Renal cortical epithelial cell (primary cell): ENCODE measurements at places on chromosomes 3 and 15. TPM values are rescaled to one million over a fixed set of nuclear protein-coding genes. Genes with fewer than 3 reads are reported as not detected.

DNA sequence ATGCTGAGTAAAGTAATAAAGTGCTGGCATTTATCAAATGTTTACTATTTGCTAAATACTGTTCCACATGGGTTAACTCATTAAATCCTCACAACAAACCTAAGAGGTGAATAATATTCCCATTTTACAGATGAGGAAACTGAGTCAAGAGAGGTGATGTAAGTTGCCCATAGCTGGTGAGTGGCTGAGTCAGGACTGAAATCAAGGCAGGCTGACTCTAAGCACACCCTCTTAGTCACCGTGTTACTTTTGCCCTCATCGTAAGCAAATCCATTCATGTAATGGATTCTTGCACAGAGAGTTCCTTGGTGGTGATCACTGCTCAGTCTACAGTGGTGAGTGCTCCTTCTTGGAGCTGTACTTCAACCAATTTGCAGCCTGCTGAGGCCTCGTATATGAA is 28.9 kb upstream of the PTX3 start:
- no peak for DNase-seq

GRCh38 chr3:154872074-154872473 is 208.0 kb upstream of the MME start:
- DNase-seq, result no peak

DNA sequence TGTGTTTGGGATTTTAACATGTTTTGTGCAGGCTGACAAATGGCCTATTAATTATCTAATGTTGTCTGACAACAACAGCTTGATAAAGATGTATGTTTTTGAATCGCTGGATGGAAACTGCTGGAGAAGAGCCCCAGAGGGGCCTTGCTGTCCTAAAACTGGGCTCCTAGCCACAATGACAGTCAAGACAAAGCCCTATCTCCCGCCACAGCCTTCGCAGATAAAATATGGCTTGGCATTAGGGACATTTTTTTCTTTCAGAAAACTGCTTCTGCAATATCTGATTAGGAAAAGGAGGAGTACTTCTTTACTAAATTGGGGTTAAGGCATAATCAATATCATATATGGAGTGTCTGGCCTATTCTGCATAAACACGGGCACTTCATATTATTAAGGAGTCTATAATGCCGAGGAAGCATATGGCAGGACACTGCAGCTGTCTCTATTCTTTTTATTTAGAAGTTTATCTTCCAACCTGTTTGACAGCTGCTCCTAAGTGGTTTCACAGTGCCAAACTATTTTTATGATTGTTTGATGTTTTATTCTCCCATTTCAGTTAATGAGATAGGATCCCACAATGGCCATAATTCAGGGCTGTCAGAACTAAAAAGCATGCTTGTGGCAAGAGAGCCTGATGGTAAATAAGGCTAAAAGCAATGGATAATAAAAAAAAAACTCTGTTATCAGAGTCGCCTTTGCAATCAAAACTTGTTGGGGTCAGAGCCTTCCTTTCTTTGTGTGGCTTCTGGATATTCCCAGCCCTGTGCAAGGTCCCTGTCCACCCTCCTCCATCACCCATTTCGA is 210.1 kb downstream of the MECOM start:
- no peak for DNase-seq

LIPC gene
- 1.6 and 9.2 TPM in 2 replicates for total RNA-seq

DNA sequence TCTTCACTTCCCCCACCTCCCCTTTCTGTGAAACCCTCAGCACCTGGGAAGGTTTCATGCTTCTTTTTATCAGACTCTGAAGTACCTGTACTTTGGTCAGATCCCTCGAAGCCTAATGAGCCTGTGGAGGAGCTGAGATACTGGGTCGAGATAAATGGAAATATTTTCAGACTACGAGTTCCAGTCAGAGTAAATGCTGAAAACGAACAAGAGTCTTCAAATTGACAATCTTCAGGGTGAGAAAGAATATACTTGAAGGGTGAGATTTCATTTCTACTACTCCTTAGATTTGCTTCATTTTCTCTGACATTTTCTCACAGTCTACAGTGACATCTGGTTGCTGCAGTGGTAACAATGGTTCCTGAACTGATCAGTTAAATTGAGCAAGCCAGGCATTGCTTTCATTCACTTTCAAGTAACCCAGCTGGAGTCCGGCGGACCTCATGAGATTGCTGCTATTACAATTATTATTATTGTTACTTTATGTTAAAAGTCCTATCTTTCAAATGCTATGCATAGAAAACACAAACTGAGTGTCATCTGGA is 337.2 kb downstream of the VGLL3 start:
- DNase-seq, result no peak

GRCh38 chr3:180116203-180116602 is 79.5 kb upstream of the PEX5L start:
- no peak for DNase-seq

GRCh38 chr3:129673012-129673411 is 66.5 kb upstream of the PLXND1 start:
- no peak for DNase-seq

DNA sequence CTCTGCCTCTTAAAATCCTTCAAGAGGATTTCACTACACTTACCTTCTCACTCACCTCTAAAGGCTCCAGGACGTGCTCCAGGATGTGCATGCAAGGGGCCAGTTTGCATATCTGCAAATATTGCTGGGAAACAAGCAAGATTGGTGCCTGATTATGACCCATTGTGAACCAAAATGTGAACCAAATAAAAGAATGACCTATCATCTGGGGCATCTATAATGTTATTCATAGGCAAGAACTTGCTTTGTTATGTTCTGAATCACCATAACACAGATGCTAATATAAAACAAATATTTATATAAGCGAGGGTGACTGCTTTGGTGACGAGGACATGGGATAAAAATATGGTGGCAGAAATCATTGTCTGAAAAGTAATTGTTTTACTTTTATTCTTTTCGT is 5.5 kb downstream of the IL12A start:
- no peak for DNase-seq

DNA sequence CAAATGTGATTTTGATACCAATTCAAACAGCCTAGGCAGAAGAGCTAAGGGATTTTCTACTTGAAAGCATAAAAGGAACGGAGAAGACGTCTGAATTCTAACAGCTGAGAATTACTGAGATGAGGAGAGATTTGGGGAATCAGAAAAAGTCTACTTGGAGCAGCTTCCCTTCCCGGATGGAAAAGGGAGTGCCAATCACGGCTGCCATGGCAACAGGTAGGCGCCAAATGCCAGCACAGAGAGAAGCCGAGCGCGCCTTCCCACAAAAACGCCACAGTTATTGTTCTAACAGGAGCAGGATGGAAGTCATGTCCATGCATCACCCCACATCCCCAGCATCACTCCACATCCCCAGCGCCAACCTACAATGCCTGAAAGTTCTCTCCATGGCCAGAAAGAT is 63.5 kb upstream of the PRR20G start:
- DNase-seq, result no peak

DNA sequence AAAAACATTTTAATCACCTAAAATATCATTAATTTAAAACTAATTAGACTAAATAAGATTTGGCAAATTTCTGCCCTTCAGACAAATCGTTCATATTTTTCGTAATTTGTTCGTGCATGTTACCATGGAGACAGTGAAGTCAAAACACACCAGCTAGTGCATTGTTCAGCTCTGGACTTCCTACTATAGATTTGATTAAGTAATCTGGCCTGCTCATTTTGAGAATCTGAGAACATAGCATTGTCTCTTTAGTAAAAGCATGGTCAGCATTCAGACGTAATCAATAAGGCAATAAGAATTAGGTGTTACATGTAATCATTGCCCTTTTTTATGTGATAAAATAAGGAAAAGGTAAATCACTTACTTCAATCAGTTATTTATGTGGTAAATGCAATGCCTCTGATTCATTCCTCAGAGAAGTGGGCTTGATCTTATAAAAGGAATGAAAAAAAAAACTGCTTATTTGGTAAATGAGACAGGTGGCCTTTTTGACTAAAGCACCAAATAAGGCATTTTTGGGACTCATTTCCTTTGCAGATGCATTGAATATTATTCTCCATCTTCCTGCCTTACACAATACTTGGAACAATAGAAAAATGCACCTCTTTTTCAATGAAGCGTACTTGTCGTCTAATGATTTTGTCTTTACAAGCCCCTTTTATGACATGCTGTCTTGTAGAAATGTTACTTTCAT is 84.5 kb upstream of the FNDC3B start:
- DNase-seq, result no peak

GRCh38 chr15:72285927-72286516 is 13.7 kb upstream of the PARP6 start:
- DNase-seq, result no peak

DNA sequence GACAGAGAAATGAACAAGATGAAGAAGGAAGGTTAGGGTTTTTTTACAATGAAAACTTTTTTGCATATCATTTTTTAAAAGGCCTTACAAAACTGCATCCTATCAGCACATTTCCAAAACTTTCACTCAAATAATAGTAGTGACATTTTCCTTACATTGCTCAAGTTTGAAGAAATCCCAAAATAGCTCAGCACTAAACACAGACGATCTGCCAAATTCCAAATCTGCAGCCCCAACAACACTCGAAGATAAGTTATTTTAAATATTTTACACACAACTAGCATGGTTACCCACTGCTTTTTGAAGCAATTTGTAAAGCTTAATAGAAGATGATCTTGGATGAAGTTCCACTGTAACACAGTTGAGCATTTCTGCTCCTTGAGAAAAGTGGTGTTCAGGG is 535.6 kb upstream of the ALCAM start:
- DNase-seq, result no peak

DNA sequence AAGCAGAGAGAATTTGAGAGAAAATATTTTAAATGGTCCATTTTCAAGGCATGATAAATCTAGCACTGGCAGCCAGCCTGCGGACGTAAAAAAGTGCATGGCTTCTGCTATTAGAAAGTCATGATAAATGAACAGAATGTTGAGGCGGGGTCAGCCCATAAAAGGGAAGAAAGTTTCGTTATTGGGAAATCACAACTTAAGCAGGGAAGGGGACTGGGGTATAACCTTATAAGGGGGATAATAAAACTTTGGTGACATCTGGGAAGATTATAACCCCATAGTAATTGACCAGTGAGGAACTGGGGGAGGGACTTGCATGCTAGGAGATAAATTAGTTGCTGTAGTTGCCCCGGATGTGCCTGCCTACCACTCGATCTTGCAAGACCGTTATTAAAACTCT is 88.4 kb upstream of the PLSCR4 start:
- DNase-seq, result no peak

DNA sequence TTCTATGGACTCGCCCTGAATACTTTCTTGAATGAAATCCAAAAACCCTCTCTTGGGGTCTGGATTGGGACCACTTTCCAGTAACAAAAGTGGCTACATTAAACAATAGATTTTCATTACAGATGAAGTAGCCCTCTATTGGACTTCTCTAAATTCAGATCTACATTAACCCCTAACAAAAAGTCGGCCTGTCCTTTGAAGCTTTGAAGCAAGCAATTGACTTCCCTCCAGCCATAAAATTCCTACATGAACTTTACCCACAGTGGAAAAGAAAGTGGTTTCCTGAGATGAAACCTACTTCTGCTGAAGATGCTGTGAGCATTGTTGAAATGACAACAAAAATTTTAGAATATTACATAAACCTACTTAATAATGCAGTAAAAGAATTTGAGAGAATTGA is 967.1 kb upstream of the ROBO1 start:
- DNase-seq, result no peak

- DNase-seq, result no peak
Observed at GRCh38 chr15:49096090-49096750, 50.0 kb upstream of the SECISBP2L start.

DNA sequence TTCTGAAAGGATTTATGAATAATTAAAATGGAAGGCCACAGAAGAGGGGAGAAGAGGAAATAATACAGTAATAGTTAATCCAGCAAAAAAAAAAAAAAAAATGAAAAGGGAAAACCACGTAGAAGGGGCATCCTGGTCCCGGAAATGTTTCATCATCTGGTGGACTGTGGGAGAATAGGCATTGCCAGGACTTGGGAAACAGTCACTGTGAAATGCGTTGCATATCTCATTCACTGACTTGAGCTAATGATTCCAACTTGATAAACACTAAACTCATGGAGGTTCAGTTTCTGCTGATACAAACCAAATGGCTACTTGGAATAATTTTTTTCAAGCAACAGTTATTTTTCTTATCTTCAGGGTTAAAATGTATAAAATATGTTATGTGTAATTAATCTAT is 3.2 kb downstream of the XCR1 start:
- no peak for DNase-seq

DNA sequence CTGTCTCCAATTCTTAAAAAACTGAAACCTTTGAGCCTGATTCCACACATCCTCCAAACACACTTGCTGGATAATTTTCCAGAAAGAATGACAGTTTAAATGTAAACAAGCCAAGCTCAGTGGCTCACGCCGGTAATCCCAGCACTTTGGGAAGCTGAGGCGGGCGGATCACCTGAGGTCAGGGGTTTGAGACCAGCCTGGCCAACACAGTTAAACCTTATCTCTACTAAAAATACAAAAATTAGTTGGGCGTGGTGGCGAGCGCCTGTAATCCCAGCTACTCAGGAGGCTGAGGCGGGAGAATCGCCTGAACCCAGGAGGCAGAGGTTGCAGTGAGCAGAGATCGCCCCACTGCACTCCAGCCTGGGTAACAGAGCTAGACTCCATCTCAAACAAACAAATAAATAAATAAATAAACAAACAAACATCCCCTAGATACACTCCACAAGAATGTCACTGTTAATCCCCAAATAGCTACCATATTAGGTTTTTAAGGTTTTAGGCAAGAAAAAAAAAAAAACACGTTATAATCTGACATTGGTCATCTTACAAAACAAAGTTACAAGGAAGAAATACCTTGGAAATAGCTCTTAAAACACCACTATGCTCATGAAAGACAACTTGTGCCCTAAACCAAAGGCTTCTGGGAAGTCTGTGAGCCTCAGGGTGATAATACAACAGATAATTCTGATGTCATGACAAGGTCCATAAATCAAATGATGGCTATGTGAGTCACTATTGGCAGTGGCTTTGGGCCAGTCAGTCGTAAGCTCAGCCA is 13.2 kb downstream of the TNIK start:
- peak; percentile 84 for DNase-seq

SOX14 gene
- not detected in 2 replicates for total RNA-seq

GRCh38 chr3:48552111-48552951 is 4.3 kb downstream of the PFKFB4 start:
- no peak for DNase-seq

GRCh38 chr3:9401986-9402385 is 4.6 kb downstream of the SETD5 start:
- DNase-seq, result no peak
